Activated CD8-positive, alpha-beta memory T cell treated with anti-CD3 and anti-CD28 coated beads for 48 hours (primary cell): ENCODE measurements at places on chromosomes 4 and X.

DNA sequence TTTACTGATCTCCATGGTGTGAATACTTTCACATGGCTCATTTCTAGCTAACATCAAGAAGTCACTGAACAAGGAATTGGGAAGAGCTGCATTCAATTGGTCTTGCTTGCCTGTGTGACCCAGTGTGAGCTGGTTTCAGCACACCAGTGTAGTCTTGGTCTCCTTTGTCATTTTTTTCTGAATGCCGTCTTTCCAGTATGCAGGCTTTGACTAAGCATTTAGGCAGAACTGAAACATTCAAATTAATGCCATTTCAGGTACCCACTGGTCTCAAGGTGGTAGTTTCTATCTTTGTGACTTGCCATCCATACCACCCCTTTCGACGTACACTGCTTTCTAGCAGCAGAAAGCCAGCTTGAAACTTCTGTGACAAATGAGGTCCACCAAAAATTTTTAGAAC is 550.5 kb upstream of the BOD1L1 start:
- DNase-seq, result no peak

- DNase-seq, result no peak
Measured at GRCh38 chr4:6216588-6216987, 16.2 kb upstream of the JAKMIP1 start.

GRCh38 chr4:38625508-38625907 is 38.5 kb upstream of the KLF3 start:
- no peak for DNase-seq

- DNase-seq, result no peak
Measured at GRCh38 chr4:95515589-95515988, 33.2 kb downstream of the UNC5C start.

- no peak for DNase-seq
Measured at GRCh38 chr4:112060212-112060611, 85.0 kb upstream of the FAM241A start.

DNA sequence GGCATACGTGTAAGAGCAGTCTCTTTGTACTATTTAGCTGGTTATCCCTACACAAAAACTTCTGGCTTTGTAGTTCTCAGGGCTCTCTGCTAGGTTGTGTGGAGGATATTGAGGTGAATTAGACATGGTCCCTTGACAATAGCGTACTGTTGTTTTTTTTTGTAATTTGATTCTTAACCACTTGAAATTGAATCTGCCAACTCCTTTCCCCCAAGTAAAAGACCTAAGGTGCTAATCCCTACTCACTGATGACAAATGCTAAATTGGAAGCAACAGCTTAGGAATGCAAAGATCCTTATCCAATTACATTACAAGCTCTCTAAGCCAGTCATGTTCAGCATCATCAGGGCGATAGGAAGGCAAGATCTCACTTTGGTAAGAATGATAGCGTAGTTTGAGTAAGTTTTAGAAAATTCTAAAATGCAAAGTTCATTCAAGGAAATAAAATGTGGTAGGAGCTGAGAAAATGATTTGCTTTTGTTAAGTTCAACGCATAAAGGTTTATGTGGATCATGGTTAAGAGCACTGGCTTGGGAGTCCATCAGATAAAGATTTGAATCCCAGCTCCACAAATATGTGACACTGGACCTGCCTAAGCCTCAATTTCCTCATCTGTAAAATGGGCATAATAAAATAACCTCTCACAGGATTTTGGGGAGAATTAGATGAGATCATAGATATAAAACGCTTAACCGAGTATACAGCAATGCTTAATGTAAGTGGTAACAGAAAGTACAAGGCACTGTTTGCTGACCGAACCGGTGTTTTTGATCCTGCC is 39.3 kb downstream of the DOCK11 start:
- DNase-seq, result no peak

DNA sequence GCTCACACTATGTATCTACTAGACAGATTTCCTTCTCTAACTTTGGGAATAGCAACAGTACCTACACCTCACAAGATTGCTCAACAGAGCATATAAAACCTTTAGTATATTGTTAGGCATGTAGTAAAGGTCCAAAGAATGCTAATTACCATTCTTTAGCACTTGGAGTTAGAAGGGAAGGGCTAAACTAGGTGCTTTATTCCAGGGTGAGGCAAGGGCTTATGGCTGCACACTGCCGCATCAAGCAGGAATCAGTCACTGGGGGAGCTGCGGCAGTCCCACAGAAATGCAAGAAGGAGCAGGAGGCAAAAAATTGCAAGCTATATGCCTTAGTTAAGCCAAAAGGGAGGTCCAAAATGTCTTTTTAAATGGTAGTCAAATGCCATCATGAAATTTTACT is 162.7 kb downstream of the PPP3CA start:
- no peak for DNase-seq

GRCh38 chrX:7542587-7543380 is 300.2 kb upstream of the VCX start:
- DNase-seq, result no peak

DNA sequence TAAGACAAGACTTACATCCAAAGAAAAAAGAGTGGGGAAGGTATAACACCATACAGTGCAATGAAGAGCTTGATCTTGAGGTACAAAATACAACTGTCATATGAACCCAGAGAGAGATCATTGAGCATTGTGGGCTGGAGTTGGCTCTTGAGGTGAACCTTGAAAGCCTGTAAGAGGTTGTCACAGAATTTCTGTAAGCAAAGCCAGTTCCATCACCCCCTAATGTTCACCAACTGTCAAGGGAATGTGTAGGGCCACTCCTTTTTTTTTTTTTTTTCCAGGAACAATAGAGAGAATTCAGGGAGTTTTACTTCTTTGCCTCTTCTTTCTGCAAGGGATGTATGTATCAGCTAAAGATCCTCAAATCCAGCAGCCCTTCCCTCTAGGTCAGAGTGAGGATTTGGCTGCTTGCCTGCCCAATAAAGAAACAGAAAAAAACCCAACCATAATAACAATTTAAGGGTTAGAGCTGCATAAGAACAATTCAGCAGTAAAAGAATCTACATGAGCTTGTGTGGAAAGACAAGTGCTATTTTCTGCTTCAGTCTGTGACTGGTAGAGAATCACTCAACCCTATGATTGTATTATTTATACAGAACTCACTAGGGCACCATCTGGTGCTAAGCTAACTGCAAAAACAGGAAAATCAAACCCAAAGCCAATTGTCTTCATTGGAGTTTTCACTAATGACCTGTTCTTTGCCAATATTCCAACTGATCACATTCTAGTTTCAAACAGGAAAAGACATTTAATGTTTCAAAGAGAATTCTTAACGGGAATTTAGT is 217.5 kb upstream of the TEX13C start:
- no peak for DNase-seq

- no peak for DNase-seq
Measured at GRCh38 chrX:69969460-69969859, 80.3 kb downstream of the AWAT2 start.

DNA sequence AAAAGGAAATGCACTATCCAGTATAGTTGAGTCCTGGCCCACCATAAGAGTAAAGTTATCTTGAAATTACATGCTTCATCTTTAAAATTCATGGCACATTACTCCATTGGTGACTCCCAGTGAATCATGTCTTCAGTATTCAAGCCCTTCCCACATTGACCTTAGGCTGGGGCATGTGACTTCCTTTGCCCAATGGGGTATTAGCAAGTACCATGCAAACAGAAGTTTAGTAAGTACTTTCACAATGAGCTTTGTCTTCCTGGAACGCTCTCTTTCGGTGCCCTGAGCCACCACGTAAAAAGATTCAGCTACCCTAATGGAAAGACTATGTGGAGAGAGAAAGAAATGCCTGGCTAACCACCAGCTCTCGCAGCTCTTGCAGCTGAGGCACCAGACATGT is 235.4 kb downstream of the HNRNPD start:
- no peak for DNase-seq

DNA sequence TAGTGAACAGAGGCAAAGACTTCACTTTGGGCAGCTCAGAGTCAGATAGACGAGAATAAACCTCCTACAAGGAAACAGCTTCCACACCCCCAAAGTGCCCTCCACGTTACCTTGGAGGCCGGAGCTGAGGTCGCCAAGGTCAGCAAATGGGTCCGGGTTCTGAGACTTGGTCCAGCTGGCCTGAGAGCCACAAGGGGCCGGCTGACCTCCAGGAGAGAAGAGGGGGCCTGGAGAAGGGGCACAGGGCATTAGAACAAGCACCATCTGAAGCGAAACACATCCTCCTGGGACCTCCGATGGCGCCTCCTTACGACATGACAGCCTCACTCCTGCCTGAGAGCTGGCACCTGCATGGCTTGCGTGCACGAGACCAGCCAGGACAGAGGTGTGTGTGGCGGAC is 33.6 kb upstream of the CPLX1 start:
- DNase-seq, result no peak

GRCh38 chr4:126097155-126097799 is 782.5 kb downstream of the FAT4 start:
- no peak for DNase-seq

DNA sequence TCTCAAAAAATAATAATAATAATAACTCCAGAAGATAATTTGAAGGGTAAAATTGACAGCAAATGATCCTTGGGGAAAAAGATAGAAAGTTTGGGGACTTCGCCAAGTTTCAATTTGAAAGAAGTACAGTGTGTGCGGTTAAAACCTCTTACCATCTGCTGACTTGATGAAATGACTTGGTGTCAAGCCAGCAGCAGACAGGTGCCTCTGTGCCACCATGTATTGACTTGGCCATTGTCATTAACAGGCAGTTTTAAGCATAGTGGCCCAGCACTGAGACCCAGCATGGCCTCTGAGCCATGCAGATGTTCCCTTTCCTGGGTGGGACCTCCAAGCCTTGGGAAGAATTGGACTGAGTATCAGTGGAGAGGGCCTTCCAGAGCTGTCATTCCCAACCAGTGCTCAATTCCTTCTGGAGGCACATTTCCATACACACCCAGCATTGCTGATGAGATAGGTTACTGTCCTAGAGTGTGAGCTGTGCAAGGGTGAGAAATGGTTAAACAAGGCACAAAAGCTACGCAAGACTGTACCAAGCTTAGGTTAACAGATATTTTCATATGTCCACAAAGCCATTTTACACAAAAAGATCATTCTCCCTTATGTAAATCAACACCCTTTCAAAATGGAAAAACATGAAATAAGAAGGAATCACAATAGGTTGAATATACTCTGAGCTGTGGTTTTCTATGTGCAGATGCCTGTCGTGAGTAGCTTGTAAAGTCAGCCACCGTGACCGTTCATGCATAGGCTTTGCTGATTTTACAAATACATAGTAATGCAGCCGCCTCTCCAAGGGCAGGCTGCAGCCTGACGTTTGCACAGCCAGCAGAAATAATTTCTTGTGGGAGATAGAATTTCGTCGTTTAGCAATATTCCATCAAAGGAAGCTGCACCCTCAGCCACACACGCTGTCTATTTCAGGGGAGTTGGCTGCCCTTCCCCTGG is 59.4 kb upstream of the FBXW7 start:
- DNase-seq, result no peak

GRCh38 chrX:41087201-41087600 is 2.0 kb downstream of the USP9X start:
- no peak for DNase-seq

DNA sequence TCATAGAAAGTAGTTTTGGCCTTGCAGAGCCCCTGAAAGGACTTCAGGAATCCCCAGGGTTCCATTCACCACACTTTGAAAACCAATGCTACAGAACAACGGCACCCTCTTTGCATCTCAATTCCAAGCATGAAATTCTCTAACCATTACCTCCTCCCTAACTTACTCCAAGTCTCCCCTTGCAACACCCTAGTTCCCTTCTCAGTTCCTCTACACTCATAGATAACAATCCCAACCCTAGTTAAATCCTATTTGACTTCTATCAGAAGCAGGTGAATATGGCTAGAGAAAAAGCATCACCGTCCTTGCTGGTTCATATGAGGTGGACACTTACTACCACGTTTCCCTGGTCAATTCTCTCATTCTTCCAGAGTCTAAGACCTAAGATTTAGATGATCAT is 2.4 kb downstream of the RCHY1 start:
- DNase-seq, result no peak

- DNase-seq, result no peak
Measured at GRCh38 chrX:39835776-39836175, 262.0 kb downstream of the BCOR start.

- DNase-seq, result no peak
Measured at GRCh38 chr4:89446193-89446592, 138.6 kb upstream of the GPRIN3 start.

DNA sequence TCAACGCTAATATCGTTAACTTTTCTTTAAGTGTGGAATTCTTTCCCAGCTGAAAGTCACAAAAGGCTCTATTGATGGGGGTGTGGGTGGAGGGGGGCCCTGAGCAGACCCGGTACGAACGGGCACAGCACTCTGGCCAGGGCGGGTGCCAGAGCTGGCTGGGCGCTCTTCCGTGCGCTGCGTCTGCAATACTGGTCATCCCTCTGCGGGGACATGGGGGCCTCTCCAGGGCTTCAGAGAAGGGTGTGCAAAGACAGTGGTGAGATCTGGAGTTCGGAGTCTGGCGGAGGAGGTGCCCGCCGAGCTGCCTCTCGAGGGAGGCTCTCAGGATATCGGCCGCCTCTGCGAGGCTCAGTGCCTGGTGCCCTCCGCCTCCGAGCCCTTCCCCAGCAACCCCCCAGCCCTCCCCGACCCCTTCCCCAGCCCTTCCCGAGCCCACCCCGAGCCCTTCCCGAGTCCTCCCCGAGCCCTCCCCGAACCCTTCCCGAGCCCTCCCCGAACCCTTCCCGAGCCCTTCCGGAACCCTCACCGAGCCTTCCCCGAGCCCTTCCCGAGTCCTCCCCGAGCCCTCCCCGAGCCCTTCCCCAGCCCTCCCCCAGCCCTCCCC is 34.3 kb downstream of the FGFRL1 start:
- no peak for DNase-seq

- no peak for DNase-seq
Measured at GRCh38 chr4:152464030-152464823, 71.7 kb downstream of the FBXW7 start.

- DNase-seq, result no peak
Measured at GRCh38 chr4:76002176-76002575, 5.1 kb downstream of the CXCL9 start.

DNA sequence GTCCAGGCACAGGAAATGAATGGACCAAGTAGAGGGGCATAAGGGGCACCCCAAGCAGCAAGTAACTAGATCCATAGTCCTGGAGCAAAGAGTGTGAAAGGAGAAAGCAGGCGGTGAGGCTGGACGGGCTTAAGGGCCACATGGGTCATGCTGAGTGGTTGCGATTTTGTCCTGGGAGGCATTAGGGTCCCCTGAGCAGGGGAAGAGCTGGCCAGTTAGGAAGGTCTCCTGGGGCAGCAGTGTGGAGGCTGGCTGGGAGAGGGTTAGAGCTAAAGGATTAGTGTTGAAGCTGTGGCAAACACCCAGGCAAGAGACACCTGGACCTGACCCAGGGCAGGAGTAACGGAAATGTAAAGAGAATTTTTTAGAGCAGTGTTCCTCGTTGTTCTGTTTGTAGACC is 26.5 kb downstream of the MYOZ2 start:
- no peak for DNase-seq

DNA sequence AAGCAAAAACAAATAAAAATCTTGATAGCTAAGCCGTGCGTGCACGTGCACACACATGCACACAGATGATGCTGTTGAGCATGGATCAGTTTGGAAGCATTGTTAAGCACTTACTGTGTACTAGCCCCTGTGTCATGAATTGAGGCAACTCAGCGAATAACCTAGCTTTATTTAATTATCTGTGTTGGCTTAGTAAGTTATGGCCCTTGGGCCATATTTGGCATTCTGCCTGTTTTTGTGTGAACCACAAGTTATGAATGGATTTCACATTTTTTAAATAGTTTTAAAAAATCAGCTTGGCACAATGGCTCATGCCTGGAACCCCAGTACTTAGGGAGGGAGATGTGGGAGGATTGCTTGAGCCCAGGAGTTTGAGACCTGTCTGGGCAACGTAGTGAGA is 113.6 kb upstream of the CBLL2 start:
- DNase-seq, result no peak
